Left ventricle myocardium superior (tissue), 1 donor: ENCODE measurements at places on chromosomes 11 and 22.

DNA sequence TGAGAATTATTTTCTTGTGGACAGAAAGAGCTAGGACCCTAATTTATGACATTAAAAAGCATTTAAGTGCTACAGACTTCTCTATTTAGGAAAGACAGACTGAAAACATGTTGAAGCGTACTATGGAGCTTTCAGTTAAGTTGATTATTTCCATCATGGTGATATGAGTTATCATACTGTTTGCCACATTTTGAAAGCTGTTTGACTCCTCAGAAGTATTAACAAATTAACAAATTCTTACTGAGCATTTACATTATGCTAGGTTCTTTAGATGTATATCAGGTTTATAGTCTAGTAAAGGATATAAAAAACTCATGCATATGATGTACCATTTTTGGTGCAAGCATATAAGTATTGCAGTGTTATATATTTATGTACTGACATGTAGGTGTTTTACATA, 50.1 kb downstream of the ARHGEF12 start:
- DNase-seq, result no peak

- DNase-seq, result no peak
Observed at GRCh38 chr11:81892770-81893635, 840.7 kb downstream of the FAM181B start.

DNA sequence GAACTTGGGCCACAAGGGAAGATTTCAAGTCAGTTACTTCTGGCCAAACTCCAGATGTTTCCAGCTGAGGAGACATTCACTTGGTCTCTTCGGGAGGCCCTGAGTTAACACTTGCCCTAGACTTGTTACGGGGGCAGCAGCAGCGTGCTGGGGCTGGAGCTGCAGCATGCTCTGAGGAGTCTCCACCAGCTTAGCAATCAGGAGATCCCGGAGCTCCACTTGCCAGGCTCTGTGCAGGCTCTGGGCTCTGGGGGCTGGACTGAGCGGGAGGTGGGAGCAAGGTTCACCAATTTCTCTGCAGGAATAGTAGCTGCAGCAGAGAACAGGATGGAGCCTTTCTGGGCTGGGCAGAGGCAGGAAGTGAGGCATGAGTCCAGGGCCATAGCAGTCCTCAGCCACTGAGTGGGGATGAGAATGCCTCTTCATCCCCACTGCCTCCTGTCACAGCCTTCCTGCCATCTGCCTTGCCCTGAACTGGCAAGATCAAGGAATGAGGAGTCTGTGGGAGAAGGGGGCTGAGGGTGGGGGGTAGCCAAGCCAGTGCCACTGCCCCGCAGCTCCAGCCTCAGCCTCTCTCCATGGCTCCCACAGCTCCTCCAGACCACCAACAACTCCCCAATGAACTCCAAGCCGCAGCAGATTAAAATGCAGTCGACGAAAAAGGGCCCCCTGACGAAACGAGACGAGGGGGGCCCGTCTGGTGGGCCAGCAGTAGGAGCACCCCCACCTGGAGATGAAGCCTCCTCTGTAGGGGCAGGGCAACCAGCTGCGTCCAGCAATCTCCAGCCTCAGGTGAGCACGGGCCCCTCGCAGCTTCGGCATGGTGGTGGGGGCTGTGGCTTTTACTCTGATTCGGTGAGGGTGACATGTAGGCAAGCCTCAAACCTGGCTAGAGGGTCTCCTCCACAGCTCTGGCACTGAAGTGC, 23.4 kb downstream of the GTPBP1 start:
- DNase-seq, result no peak

DNA sequence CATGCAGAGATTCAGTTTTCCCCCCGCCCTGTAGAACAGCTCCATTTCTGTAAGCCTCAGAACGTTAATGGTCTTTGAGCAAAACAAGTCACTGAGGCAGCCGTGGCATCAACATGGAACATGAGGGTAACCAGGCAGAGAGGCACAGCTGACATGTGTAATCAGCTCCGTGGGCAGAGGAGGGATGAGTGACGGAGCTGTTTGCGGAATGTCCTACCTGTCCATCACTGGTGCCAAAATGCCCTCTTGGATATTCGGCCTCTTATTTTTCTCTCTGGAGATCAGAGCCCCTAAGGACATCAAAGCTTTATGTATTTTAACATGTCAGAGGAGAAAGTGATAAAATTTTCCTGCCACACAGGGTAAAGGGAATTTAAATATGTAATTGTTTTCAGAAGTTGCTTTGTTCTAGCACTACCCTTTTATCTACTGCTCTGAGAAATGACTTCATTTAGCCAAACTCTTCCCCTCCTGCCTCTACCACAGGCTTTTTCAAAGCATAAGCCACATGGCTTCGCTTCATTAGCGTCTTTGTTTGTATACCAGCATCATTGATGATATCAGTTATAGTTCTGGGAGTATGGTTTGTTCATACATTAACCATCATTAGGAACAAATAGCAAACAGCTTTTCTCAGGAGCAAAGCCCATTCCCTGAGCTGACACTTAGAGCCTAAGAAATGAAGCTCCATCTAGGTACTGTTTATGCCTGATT, 32.9 kb downstream of the C11orf71 start:
- no peak for DNase-seq

DNA sequence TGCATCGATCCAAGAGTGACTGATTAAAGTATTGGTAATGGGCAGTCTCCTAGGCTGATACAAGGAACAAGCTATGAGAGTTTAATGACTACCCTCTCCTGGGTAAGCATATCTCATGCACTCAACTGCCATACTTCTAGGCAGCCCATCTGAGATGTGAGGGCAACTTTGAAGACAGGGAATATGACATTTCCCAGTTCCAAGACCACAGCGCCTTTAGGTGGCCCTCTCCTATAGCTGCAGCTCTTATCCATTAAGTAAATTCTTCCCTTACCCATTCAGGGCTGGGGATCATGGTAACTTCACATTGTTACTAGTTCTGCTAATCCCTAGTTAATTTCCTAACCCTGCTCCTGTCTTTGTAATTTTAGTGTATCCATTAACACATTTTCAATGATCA, 157.3 kb upstream of the CTSC start:
- no peak for DNase-seq

- DNase-seq, result no peak
Observed at GRCh38 chr22:45602824-45603595, 68.6 kb upstream of the ATXN10 start.

- peak; percentile 10 for DNase-seq
Observed at GRCh38 chr22:23072077-23072910, 2.0 kb downstream of the GNAZ start.

- DNase-seq, result peak; percentile 71
Observed at GRCh38 chr22:19756288-19757128, 4.1 kb upstream of the TBX1 start.

GRCh38 chr22:24146194-24146616, 35.1 kb upstream of the SUSD2 start:
- peak; percentile 57 for DNase-seq

DNA sequence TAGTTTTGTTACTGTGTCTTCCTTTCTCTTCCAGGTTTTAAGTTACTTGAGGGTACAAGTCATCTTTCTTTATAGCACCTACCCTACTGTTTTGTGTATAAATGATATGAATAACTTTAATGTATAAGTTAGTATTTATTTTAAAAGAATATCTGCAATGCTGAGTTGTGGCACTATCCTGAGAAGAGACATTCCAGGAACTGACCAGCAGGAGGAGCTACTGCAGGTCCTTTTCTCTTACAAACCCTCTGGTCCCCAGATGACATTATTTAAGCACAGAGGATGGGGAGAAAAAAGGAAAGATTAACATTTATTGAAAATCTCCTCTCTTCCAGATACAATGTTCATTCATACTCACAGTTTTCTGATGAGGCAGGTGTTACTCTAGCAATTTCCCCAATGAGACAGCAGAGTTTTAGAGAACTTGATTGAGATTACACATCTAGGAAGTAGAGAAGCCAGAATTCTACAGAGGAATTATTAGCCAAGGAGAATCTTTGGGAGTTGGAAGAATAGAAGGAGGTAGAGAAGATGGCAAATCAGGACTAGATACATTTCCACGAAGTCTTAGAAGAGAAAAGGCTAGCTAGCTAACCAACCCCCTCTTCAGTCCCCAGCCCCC, 541.2 kb upstream of the API5 start:
- no peak for DNase-seq

- DNase-seq, result no peak
Observed at GRCh38 chr11:34037016-34037415, 14.5 kb upstream of the CAPRIN1 start.

GRCh38 chr22:34414467-34415440, 494.5 kb upstream of the LARGE1 start:
- no peak for DNase-seq

DNA sequence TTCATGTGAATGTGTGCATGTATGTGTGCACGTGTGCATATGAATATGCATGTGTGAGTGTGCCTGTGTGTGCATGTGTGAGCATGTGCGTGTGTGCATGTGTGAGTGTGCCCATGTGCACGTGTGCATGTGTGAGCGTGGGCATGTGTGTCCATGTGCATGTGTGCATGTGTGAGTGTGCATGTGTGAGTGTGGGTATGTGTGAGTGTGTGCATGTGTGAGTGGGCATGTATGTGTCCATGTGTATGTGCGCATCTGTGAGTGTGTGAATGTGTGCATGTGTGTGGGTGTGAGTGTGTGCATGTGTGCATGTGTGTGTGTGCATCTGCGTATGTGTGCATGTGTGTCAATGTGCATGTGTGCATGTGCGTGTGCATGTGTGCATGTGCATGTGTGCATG, 94.7 kb downstream of the ST3GAL4 start:
- no peak for DNase-seq

DNA sequence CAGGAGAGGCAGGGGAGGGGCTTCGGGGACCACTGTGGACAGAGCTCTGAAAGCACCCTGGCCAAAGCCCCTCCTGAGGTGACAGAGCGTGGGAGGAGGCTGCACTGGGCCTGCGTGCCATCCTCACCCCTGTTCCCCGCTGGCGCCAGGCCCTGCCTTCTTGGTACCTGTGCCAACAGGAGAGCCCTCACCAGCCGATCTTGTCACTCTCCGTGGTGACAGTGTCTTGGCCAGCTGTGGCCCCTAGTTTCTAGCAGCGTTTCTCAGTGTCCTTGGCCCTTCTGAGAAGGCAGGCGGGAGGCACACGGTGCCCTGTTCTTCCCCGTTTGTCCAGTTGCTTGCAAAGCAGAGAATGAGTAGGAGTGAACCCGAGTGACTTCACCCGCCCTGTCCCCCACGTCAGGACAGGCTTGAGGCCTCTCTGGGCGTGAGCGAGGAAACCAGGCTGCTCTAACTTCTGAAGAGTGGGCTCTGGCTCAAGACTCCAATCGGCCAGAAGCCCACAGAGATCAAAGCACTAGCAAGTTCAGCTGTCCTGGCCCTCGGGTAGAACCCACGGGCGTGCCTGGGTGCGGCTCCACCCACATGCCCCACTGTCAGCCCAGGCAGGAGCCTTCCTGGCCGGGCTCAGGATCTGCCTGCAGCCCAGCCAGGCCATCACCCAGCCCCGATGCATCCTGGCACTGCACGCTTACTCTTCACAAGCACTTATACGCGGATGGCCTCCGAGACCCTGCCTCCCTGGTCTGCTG, 60.2 kb upstream of the EMID1 start:
- DNase-seq, result peak; percentile 50

GRCh38 chr11:69370984-69371709, 77.2 kb downstream of the MYEOV start:
- no peak for DNase-seq

DNA sequence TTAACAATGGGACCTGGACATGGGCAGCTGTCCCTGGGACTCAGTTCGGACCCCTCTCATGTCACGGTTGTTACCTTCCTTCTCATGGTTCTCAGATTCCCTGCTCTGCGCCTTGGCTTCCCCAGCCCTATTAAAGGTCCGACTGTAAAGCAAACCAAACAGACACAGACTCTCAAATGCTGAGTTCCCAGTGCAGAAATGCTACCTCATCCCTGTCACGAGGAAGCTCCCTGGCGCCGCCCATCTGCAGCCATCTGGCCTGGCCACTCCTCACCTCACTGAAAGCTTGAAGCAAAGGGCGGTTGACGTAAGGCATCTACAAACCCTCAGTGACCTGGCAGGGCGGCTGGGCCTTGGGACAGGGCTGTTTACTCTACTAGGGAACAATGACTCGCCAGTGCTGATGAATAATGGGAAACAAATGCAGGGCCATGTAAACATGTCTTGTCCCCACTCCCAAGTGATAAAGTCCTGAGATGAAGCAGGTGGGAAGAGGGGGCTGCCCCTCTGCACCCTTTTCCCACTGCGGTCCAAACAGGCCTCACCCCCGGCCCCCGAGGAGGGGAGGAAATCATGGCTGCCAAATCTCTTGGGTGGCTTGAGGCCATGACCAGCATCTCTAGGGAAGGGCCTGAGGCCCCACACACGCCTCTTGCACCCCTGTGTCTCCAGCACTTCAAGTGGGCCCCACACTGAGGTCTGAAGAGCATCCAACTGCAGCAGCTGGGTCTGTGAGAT, 49.3 kb downstream of the SCUBE1 start:
- DNase-seq, result peak; percentile 70

GRCh38 chr11:24567380-24567779, 70.5 kb downstream of the LUZP2 start:
- no peak for DNase-seq

- DNase-seq, result no peak
Observed at GRCh38 chr11:22343371-22344032, 5.3 kb downstream of the SLC17A6 start.

DNA sequence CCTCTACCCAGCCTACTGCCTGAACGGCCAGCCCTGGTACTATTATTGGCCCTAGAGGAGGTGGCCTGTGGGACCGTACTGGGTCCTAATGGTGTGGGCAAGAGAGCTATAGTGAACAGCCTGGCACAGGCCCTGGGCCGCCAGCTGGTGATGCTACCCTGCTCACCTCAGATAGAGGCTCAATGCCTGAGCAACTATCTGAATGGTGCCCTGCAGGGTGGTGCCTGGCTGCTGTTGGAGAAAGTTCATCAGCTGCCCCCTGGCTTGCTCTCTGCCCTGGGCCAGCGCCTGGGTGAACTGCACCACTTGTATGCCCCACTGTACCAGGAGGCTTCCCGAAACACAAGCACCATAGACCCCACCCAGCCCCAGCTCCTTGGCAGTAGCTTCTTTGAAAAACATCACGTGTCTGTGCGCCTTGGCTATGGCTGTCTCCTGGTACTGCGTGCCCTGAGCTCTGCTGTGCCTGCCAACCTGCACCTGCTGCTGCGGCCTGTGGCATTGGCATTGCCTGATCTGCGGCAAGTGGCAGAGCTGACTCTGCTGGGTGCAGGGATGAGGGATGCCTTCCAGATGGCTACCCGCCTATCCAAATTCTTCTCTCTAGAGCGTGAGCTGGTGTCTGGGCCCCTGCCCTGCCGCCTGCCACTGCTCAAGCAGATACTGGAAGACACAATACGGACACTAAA, 49.0 kb downstream of the DNHD1 start:
- DNase-seq, result peak; percentile 70
